ENCODE measurements at places on chromosomes 13 and 19. TPM values are rescaled to one million over a fixed set of nuclear protein-coding genes. Genes with fewer than 3 reads are reported as not detected.
A peak's percentile ranks its signal among the peaks of the same experiment; 100 is the strongest.

DNA sequence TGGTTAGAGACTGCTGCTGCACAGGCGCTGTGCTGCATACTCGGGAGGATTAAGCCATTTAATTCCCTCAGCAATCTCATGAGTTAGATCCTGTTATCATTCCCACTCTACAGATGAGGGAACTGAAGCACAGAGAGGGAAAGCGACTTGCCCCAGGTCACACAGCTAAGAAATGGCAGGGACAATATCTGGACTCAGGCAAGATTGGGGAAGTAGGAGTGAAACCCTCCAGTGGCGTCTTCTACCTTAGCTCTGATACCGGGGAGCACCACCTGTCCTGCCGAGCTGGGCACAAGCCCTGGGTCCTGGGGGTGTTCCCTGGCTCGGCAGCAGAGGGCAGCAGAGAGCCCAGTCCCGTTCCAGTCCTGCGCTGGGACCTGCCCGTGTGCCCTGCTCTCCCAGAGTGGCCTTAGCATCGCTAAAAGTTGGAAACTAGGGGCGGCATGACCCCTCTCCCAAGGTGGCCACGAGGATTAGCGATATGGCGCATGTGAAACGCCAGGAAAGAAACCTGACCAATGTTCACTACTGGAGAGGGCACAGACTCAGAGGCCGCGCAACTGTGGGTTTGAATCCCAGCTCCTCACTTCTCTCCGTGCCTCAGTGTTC, 20.5 kb downstream of the CYTH2 start:
- DNase-seq = peak; percentile 71

DNA sequence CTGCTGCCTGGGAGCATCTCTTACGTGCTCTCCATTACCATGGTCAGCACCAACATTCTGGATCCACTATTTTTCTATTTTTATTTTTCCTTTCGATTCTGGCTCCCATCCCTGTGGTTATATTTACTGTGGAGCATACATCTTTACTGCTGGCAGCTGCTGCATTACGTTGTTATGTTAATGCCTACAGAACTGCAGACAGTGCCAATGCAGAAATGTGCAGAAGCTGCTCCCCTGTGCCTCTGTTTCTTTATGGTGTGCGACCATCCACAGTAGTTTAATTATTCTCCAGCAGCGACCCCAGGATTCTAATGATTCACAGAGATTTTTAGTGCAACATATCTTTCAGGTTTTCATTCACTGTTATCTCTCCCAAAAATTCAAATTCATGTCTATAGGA, 911.7 kb upstream of the SLITRK6 start:
- DNase-seq = no peak

DNA sequence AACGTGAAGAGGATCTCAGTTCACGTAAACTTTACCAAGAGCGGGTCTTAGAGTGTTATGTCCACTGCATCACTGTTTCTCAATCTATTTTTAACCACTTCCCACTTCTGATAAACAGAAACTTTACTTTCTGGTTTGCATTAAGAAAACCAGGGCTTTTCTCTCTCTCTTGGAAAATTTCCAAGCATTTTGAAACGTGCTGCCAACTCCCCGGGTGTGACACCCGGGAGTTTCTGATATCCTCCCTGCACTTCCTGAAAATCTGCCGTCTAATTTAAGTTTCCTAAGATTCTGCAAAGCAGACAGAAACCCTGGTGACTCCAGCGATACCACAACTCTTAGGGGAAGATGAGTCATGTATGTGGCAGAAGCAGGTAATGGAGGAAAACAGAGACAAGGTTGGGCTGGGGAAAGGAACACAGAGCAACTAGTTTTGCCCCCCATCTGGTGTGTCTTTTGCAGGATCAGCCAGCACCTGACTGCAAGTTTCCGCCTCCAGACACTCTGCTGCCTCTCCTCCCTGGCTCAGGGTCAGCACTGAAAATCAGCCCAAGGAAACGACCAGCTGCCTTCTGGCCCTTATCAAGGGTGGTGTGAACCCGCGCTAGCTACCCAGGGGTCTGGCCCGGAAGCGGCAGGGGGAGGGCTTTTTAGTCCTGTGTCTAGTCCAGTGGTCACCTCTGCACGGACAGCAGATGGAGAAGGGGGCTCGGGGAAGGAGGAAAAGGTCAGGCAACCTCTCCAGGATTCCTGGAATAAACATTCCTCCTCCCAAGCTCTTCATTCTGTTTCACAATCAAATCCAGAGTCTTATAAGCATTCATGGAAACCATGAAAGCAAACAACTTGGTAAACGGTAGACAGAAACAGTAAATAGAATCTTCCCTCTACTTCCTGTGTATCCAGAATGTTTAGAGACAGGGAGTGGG, 11.3 kb upstream of the FFAR2 start:
- DNase-seq = peak; percentile 39

DNA sequence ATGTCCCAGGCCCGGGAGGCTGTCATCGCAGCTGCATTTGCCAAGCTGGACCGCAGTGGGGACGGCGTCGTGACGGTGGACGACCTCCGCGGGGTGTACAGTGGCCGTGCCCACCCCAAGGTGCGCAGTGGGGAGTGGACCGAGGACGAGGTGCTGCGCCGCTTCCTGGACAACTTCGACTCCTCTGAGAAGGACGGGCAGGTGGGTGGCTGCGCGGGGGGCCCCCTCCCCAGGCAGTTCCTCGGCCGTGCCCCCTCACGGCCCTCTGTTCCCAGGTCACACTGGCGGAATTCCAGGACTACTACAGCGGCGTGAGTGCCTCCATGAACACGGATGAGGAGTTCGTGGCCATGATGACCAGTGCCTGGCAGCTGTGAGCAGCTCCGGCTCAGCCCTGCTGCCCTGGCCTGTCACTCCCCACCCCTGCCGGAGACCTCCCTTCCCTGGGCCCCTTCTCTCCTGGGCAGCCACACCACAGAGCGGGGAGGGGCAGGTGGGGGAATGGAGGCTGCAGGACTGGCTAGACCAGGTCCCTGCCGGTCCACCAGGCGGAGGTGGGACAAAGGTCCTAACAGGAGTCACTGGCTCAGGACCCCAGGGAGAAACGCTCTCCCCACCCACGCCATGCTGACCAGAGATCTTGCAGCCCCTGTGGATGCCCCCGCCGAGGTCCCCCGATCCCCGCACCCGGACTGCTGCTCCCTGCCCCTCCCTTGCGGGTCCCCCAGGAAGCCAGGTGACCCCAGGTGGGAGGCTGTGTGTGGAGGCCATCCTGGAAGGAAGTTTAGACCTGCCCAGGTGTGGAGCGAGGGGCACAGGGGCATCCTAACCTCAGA, 1.1 kb downstream of the CAPS start:
- DNase-seq = no peak

DNA sequence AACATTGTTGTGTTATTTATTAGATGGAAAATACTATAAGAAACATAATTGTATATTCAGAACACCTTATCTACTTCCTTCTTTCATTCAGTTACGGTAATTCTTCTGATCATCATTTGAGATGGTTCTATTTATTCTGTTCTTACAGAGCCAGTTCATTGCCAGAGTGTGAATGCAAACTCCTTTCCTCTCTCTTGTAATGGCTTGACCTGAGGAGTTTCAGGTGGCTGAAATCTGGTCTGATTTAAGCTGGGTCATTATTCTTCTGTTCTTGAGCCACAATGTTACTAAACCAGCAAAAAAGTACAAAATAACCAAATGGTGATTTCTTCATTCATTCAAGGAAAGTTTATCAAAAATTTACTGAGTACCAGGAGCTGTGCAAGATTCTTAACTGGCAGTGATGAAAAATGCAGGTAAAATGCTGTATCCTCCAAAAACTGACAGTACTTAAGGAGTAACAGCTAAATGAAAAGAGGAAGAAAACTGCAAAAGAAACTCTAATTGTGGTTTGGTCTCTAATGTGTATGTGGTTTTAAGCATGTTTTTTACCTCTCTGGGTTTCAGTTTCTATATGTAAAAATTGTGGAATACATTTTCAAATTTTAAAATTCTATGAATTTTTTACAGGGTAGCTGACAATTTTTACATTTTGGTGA, 182.4 kb upstream of the UFM1 start:
- no peak for DNase-seq

DNA sequence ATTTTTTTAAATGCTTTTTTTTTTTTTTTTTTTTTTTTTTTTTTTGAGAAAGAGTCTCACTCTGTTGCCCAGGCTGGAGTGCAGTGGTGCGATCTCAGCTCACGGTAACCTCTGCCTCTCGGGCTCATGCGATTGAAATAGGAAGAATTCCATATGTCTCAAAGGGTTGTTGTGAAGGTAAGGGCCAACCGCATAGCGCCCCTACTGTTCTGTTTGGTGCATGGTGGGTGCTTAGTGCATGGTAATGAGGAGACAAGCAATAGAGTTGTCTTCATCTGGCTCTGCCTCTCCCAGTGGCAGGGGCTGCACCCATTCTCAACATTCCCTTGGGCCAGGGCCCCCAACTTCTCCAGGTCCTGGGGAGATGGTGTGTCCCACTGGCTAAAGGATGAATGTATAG, 68.7 kb downstream of the RASL11A start:
- peak; percentile 50 for DNase-seq

DNA sequence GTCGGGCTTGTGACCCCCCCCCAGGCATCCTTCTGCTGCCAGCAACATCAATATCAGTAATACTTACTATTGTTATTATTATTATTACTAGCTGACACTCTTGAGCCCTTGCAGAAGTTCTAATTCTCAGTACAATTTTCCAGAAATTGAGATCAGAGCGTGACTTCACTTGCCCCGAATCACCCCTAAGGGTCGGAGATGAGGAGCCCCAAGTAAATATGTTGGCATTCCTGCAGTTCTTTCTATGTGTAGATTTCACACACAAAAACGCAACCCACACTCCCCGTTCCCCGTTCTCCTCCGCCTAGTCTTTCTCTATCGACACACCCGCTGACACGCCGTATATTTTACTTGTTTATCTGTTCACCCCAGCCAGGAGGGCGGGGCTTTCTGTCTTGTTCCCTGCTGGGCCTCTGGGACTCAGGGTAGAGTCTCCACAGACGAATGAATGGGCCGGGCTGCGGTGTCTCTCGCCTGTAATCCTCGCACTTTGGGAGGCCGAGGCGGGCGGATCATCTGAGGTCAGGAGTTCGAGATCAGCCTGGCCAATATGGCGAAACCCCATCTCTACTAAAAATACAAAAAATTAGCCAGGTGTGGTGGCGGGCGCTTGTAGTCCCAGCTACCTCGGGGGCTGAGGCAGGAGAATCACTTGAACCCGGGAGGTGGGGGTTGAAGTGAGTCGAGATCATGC, 14.7 kb downstream of the TLE5 start:
- DNase-seq = peak; percentile 86

Gene SGCG
- 5.4 TPM for polyA plus RNA-seq

DNA sequence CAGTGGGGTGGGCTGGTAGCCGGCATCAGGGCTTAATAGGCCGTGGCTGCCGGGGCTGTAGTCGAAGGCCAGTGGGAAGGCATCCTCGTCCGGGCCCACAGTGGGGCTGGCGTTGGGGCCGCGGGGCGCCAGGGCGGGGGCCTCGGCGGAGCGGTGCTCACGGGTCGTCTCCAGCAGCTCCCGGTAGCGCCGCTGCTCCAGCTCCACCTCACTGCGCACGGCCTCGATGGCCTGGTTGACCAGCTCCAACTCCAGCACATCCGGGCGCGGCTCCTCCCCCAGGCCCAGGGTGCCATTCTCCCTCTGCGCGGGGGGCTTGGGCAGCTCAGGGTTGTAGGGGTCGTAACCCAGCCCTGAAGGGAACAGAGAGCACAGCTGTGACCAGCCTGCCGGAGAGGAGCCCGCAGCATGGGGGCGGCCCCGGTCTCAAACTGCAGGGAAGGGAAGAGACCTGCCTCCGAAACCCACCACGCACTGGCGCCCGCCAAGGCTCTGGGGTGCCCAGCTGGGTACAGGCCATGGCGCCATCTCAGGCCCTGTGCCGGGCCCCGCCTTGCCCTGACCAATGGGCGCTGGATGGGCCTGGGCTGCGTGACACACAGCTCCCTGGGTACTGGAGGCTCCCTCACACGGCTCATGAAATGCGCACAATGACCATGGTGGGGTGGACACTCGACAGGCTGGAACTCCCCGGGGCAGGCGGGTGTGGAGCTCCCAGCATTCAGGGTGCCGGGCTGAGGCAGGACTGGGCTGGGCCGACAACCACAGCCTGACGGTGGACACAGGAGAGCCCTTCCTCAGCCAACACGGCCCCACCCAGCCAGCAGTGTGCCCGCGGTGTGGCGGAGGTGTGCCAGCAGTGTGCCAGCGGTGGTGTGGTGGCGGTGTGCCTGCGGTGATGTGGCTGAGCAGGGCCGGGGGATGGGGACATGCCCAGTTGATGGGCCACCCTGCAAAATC, 16.5 kb upstream of the ATP8B3 start:
- DNase-seq = no peak

Gene C19orf38
- 0.42 TPM for polyA plus RNA-seq
